Activated CD4-positive, CD25-positive, alpha-beta regulatory T cell treated with anti-CD3 and anti-CD28 coated beads, Interleukin-2, amount 50 U/mL, for 16 hours (primary cell): ENCODE measurements at places on chromosomes 2 and 18.

- no peak for DNase-seq
These were observed 6.6 kb downstream of the OTOF start for GRCh38 chr2:26471289-26471688.

DNA sequence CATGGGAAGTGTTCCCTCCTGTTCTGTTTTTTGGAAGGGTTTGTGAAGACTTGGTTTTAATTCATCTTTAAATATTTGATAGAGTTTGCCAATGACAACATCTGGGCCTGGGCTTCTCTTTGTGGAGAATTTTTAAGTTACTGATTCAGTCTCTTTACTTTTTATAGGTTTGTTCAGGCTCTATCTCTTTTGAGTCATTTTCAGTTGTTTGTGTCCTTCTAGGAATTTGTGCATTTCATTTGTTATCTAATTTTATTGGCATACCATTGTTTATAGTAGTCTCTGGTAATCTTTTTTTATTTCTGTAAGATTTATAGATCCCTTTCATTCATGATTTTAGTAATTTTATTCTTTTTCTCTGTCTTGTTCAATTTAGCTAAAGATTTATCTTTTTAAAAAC lies 14.6 kb downstream of the SCLY start:
- DNase-seq, result no peak

DNA sequence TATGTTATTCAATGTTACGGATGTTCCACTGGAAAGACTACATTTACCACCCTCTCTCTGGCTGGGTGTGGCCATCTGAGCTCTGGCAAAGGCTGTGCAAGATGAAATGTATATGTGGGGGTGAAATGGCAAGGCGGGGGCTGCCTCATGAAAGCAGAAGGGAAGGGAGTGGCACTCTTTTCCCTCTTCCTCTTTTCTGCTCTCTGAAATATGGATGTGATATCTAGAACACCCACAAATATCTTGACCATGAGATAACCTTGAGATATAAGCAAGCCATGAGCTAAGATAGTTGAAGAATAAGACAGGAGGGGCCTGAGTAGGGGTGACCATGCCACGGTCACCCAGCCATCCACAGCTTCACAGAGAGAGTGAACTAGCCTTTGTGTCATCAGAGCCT lies 367.8 kb upstream of the ID2 start:
- no peak for DNase-seq

DNA sequence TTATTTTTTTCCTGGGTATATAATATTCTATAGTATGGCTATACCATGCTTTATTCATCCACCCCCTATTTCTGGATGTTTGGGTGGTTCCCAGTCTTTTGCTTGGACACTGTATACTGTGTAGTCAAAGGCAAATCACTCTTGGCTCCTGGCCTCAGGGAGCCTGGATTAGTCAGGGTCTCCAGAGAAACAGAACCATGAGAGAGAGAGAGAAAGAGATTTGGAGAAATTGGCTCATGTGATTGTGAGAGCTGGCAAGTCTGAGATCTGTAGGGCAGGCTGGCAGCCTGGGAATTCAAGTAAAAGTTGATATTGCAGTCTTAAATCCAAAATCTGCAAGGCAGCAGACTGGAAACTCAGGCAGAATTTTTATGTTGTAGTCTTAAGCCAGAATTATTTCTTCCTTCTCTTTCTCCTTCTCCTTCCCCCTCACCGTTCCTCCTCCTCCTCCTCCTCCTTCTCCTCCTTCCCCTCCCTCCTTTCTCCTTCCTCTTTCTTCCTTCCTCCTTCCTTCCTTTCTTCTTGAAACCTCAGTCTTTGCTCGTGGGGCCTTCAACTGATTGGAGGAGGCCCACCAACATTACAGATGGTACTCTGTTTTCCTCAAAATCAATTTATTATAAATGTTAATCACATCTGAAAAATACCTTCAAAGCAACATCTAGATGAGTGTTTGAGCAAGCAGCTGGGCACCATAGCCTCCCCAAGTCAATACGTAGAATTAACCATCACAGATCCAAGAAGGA lies 33.0 kb downstream of the CTIF start:
- DNase-seq, result no peak

DNA sequence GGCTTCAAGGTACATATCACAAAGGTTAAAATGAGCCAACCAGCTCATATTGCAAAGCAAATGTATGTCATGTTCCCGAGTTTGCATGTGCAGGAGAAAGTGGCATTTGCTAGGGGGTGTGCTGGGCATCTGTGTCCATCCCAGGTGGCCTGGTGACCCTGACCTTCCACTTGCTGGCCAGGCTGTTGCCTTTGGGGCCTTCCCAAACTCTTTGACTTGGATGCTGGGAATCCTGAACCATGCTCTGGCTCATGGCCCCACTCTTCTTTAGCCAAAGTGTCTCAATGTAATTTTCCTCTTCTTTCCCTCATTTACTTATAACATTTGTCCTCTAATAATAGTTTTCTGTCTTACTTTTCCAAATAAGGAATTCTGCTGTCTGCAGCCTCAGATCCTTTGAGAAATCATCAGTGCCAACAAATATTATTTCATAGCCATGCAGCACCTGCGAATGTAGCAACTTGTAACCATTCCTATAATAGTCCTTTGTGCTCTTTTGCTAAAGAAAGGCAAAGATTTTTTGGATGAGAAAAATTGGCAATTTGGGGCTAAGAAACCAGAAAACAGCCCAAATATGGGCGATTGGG lies 64.2 kb downstream of the MTCL1 start:
- DNase-seq, result no peak

- no peak for DNase-seq
These were observed 42.9 kb upstream of the REL start for GRCh38 chr2:60838481-60838880.

DNA sequence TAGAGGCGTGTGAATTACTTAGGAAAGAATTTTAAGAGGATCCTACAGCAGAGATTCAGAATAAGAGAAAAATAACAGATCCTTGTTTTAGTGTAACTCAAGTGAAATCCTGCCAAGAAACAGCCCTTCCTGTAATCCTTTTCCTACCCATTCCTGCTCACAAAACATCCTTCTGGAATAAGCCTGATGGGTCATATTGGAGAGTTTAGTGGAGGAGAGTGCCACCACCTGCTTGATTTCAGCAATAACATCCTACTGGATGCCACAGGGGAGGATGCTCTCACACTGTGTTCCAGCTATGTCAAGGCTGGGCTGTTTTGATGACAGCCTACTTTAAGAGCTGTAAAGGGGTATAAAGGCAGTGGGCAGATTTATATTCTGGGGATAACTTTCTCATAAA lies 54.8 kb upstream of the CCDC178 start:
- DNase-seq, result no peak

GRCh38 chr2:122863532-122863931 lies 1108.1 kb downstream of the TSN start:
- no peak for DNase-seq

DNA sequence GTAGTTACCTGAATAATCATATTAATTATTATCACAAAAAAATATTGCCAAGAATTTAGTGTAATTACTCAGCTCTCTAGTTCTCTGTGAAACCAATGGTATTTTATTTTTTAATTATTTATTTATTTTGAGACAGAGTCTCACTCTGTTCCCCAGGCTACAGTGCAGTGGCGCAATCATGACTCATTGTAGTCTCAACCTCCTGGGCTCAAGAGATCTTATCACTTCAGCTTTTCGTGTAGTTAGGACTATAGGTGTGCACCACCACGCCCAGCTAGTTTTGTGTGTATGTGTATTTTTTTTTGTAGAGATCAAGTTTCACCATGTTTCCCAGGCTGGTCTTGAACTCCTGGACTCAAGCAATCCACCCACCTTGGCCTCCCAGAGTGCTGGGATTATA lies 440.4 kb upstream of the CDH20 start:
- DNase-seq, result no peak

GRCh38 chr2:46375566-46376125 lies 78.4 kb downstream of the EPAS1 start:
- no peak for DNase-seq

DNA sequence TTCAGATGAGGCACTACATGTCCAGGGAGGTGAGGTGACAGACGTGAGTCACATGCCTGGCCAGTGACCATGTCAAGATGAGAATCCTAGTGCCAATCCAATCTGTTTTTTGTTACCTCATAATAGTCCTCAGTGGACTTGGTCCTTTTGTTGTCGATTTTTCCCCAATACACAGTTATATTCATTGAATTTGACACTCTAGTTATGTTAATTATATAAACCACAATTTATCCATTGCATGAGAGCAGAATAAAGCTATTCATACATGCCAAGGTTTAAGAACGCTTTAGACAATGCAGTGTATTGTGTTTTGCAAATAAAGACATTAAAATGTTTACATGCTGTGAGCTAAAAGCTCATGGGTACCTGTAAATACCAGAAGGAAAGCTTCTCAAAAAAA lies 21.6 kb upstream of the TMEFF2 start:
- DNase-seq, result no peak

GRCh38 chr2:19850056-19851050 lies 51.4 kb downstream of the TTC32 start:
- no peak for DNase-seq

- no peak for DNase-seq
These were observed 88.0 kb downstream of the TEX51 start for GRCh38 chr2:126986631-126987187.

- DNase-seq, result no peak
These were observed 24.6 kb downstream of the CROCC2 start for GRCh38 chr2:240930631-240931318.

DNA sequence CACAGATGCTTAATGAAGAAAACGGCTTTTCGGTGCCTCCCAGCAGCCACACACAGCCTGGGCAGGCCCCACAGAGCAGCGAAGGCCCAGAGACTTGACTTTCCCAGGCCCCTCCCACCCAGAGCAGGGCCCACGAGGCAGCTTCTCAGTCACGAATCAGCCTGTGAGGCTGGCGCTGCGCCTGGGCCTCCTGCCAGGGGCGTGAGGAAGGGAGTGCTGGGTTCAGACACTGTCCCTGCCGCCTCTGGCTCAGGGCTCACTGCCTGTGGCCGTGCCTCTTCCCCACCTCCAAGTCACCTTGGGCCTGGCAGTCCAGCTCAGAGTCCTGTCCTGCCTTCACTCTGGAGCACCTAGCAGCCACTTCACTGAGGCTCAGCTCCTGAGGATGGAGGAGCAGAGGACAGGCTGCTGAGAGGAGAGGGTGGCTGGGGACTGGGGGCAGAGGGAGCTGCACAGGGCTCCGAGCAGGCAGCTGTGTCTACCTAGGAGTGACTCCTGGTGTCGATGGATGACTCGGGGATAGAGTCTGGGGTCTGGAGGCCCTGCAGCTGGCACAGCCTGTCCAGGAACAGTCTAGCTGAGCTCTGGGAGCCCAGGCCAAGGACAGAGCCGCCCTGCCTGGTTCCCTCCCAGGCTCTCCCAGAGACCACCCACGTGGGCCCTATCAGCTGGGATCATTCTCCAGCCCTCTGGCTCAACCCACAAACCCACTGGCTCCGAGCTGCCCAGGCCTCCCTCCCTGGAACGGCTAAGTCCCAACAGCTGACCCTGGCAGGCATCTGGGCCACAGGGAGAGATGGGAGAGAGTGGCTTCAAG lies 36.4 kb upstream of the FOSL2 start:
- DNase-seq, result no peak

DNA sequence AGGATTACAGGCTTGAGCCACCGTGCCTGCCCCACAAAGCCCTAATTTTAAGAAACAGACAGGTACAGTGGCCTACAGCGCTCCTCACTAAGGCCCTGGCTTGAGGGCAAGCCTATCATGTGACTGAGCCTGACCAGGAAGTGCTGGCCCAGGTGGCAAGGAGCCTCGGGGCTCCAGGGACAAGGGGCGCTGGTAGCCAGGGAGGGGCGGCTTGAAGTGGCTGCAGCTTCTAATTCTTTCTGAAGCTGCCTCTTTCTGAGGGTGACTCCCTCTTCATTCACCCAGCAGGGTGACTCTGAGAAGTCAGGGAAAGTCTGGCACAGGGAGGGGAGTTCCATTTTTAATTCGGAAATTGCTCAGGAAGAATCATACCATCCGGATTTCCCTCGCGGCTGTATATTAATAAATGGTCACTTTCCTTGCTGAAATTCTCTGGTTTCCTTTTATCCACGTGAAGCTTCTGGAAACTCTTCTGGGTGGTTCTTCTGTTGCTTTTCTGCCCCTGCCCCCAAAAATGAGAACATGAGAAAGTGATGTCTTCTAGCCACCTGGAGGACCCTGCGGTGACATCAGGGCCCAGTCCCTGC lies 115.7 kb downstream of the FAM210A start:
- no peak for DNase-seq

- DNase-seq, result no peak
These were observed 161.9 kb upstream of the CRIM1 start for GRCh38 chr2:36193680-36194079.

DNA sequence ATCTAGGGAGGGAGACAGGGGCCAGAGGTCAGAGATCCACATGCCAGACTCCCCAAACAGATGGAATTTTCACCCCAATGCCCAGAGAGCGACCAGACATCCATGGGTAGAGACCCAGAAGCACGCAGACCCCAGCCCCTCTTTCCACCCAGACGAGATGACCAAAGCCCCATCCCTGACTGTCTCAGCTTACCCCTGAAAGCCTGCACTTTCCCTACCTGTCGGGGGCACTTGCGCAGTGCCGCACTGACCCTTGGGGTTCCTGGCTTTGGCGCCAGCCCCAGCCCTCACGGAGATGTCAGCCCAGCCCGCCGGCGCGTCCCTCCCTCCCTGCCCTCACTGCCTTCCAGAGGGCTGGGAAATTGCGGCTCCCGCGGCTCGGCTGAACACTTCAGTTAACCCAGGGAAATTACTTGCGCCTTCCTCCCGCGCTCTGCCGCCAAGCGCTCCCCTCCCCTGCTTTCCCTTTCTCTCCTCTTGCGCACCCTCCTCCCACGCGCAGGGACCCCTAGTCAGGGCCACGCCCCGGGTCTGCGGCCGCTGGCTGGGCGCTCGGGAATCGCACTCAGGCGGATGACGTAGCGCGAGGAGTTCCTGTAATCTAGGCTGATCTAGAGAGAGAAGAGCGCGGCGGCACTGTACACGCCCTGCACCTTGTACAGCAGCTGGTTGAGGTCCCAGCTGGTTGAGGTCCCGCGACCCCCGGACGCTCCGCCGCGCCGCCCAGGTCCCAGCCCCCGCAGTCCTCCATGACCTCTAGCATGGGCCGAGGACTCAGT lies 12.0 kb downstream of the ALPG start:
- DNase-seq, result no peak

DNA sequence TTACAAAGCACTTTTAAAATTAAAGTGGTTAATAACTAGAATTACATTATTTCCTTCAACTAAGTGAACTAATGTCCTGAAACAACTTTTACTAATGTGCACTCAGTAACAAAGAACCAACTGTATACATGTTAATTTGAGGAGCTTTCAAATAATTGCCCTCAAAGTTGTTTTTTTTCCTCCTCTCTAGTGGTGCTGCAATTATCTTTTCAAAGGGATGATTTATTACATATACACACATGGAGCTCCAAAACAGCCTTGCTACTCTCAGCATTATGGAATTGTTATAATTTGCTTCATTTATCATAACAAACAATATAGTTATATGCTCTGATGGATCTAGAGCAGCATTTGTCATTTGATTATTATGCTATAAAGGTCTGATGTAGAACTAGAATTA lies 246.3 kb upstream of the RASGRP3 start:
- DNase-seq, result no peak

DNA sequence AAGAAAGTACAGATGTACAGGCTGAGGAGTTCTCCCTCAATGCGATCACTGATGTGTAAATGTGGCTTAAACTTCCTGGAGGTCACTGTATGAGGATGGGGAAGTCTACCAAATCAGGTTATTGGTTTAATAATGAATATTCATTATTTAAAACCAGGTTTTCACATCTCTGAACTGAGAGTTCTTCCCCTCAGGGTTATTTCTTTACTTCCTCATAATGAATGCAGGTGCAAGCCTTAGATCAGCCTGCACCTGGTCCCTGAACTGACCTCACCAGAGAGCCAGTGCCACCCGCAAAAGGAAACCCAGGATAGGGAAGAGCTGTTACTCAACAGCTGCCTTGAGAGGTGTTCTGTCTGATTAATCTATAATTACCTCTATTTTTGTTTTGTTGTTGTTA lies 369.0 kb downstream of the EPHA4 start:
- DNase-seq, result no peak
